Activated T-helper 1 cell treated with Interleukin-2 at 50 U/mL for 16 hours (primary cell): ENCODE measurements at places on chromosomes 6 and 20.
A peak's percentile ranks its signal among the peaks of the same experiment; 100 is the strongest.

DNA sequence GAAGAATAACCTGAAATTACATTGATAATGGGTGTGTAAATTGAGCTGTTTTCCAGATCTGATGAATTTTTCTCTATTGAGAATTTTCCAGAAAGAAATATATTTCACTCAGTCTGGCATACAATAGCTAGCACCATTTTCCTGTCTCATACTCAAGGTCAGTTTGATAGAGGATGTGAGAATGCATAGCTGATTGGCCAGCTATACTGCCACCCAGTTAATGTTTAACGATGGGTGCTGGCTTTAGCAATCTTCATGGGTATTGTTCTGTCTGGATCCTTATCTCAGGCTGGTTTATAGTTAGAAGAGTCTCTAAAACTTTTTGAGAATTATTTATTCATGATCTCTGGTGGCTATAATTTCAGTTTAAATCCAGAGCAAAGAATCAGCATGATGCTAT lies 147.4 kb downstream of the HDGFL1 start:
- DNase-seq: no peak

DNA sequence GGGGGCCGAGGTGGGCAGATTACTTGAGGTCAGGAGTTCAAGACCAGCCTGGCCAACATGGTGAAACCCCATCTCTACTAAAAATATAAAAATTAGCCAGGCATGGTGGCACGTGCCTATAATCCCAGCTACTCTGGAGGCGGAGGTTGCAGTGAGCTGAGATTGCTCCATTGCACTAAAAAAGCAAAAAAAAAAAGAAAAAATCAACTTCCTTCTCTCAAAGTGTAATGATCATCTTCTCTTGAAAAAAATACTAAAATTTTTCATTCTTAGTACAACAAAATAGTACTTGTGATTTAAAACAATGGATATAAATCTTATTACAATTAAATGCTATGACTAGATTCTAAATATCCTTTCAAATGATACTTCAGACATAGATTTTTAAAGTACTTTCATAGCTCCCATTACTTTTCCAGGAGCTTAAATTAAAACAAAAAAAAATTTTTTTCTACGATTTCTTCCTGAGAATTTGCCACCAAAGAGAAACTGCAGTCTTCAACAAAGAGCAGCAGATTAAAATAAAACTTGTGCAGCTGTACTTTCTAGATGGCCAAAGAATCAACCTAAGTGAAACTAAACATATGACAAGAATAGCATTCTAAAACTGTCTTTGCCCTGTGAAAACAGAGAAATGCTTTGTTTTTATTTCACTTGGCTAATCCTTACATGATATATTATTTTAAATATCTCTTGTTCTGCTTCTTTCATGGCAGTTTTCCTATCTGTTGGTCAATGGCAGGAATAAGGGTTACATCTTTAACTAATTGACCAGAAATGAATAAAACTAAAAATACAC lies 75.2 kb downstream of the MAP3K5 start:
- DNase-seq: no peak

DNA sequence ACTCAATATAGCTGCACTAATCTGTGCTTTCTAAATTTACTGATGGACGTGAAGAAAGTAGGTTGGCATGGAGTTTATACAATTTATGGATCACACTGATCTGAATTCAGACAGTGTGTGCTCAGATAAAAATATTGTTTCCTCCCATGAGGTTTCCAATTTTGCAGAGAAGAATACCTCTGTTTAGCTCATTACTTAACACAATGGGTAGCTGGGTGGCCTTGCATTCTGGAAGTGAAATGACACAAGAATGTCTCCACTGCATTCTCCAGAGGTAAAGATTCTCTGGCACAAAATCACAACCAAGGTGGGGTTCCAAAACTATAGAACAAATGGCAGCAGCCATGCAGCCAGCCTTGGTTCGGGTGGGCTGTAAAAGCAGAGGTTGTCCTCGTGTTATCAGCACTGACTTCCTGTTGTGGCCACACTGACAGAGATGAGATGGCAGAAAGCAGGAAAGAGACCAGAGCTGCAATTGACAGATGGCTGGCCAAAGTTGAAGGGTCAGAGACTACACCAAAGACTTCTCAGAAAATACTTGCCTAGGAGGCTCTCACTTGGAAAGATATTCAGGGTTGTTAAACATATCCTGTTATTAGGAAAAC lies 50.2 kb downstream of the HDAC2 start:
- DNase-seq: no peak

DNA sequence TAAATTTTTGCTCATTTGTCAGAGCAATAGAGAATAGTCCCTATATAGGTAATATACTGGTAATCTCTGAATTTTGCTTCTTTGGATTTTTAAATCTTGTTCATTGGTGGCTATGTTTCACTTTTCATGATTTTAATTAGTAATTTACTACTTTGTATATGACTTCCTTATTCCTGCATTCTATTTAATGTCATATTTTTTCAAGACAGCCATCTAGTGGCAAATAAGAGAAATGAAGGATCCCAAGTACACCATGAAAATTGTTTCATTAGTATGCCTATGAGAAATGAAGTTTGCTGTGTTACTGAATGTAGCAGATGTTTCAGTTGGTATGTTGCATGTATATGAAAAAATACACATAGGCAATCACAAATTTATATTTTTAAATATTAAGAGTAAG lies 82.4 kb downstream of the ZNF292 start:
- DNase-seq: no peak

DNA sequence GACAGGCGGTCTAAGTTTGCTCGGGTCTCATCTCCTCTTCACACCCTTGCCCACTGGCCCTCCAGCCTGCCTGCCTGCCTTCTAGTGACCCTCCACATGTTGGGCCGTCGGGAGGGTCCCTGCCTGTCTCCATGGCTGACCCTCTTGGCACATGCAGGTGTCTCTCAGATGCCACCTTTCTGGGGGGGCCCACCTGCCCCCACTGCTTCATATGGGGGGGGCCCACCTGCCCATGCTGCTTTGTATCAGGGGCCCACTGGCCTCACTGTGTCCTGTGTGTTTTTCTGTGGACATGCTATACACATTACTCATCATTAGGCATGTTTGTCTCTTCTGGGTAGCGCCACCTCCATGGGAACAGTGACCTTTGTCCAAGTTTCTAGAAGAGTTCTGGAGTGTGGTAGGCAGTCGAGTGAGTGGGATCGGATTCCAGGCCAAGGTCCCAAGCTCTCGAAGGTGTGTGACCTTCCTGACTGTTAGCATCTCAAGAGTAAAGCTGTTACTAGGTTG lies 40.4 kb upstream of the KIF25 start:
- no peak for DNase-seq

DNA sequence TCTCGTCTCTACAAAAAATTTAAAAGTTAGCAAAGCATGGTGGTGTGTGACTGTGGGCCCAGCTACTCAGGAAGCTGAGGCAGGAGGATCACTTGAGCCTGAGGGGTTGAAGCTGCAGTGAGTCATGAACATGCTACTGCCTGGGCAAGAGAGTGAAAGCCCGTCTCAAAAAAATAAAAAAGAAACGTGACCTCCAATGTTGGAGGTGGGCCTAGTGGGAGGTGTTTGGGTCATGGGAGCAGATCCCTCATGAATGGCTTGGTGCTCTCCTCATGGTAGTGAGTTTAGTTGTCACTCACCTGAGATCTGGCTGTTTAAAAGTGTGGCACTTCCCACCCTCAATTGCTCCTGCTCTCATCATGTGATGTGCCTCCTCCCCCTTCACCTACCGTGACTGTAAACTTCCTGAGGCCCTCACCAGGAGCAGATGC lies 24.3 kb downstream of the RBL1 start:
- DNase-seq: peak; percentile 10

DNA sequence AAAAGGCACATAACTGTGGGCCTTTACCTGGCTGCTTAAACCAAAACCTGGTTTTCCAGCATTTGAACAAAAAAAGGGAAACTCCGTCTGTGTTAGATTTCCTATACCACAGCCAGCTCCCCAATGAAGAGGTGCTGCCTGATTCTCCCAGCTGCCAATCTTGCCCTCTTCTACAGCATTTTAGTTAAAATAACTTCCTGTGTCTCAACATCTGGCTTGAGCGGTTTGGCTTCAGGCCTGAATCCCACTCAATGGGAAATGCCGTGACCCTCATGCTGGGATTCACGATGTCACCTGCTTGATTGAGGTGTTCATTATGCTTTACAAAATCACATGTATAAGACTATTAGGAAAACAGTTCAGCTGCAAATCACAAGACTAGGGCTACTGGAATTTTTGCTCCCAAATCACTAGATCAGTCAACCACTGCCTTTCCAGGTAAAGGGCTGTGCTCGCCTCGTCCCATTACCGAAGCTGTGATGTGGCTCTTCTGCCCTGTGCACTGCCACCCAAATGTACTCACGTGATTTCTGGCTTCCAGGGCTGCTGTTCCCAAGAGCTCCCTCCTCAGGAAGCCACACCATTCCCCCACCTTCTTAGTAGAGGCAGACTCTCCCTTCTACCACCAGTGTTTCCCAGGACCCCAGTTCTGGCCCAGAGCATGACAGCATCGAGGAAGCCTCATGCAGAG lies 94.6 kb downstream of the PSMG4 start:
- no peak for DNase-seq

GRCh38 chr6:140271759-140272377 lies 897.4 kb upstream of the CITED2 start:
- no peak for DNase-seq

DNA sequence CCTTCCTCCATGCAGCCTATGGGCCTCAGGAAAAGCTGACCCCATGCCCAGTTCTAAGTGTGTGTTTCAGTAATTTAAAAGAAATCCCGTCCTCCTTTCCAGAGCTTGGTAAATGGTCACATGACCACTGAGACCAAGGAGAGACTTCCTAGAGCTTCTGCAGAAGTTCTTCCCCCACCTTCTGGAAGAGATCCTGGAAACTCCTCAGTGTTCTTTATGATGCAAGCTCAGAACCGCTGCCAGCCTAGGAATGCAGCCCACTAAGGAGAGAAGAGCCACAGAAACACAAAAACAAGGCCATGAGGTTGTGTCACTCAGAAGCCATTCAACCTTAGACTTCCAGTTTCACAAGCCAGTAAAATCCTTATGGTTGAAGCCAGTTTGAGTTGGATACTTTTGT lies 348.4 kb downstream of the TPBG start:
- no peak for DNase-seq

GRCh38 chr6:63572747-63573075 lies 431 bp downstream of the LOC128125822 start:
- DNase-seq: no peak

DNA sequence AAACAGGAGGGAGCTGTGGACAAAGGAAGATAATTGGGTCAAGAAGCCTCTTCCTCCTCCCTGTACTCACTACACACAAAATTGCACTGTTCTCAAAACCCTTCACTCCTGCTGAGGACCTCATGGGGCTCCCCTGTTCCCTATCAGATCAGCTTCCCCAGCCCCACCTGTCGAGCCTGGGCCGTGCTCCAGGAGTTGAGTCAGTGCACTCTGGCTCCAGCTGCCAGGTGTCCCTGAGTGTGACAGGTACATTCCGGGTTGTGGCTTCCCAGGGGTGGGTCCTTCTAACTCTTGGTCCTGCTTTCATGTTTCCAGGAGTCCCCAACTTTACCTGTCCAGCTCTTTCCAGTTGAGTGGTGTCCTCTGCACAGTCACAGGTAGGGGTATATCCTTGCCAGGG lies 8.4 kb downstream of the RAB5IF start:
- no peak for DNase-seq

DNA sequence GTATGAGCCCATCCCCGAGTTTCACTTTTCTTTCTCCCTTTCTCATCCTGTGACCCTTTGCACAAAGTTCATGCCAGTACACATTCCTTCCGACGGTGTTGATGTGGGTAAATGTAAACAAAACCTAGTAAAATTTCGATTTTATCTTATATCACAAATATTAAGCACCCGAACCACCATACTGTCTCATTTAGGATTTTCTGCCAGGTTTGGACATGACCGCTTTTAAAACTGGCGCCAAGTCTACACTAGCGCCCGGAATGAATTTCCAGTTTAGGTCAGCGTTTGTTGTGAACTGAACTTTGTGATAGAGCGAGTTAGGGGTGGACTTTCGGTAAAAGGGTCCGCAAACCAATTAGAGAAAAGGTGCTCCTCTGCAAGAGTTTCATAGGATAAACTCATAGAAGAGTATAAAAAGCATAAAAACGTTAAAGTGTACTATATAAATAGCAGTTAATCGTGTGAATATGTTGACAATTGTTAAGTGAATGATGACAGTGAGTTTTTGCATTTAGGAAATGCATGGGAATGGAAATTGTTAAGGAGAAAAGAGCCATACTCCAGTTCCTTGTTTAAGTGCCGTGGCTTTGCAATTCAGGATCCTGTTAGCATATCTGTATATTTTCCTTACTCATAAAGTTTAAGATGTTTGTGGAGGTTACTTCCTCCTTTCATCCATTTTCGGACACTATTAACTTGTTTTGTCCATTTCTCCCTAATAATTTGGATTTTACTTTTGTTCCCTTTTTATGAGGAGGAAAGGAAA lies 937 bp downstream of the AKAP7 start:
- DNase-seq: no peak

DNA sequence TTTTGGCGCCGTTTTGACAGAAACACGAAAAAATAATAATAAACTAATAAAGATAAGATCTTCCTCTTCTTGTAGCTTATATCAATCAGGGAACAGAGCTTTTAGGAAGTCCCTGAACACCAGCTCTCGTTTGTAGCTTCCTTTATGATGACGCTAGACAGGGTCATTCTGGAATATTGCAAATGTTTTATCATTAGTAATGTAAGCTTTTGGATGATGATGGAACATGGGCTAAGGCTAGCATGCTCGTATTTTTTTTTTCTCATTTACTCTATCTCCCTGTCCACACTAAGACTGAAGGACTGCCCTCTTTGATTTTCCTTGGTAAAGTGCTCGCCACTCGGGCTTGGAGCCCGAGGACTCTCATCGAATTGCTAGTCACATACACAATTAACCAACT lies 22.1 kb upstream of the POM121L2 start:
- no peak for DNase-seq

DNA sequence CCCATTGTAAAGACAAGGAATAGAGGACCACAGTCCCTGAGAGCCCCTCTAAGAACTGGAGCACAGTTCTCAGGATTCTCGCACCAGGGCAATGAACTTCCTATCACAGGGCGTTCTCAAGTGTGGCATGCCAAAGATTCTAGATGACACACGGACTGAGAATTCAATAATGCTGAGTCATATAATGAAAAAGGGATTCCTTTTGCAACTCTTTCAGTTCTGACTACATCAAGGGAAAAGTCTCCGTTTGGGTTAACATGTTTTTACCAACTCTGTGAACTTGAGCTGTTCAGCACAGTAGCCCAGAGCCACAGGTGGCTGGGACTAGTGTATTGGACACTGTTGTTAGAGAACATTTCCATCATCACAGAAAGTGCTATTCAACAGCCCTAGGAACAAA lies 3.4 kb downstream of the MED20 start:
- DNase-seq: no peak

- no peak for DNase-seq
These were observed 4.9 kb upstream of the TRIM39 start for GRCh38 chr6:30321692-30322388.

- DNase-seq: no peak
These were observed at the start of gene CD24 for GRCh38 chr6:106974336-106974998. Gene CD24 (minus strand): TSS chr6:106974729. CDS start chr6:106974646, 83 bp downstream.

- no peak for DNase-seq
These were observed 87.7 kb downstream of the SCAND1 start for GRCh38 chr20:35866418-35867202.
